Ascending aorta (tissue), 2 donors: ENCODE measurements at places on chromosomes 5 and 9.
A peak's percentile ranks its signal among the peaks of the same experiment; 100 is the strongest.

DNA sequence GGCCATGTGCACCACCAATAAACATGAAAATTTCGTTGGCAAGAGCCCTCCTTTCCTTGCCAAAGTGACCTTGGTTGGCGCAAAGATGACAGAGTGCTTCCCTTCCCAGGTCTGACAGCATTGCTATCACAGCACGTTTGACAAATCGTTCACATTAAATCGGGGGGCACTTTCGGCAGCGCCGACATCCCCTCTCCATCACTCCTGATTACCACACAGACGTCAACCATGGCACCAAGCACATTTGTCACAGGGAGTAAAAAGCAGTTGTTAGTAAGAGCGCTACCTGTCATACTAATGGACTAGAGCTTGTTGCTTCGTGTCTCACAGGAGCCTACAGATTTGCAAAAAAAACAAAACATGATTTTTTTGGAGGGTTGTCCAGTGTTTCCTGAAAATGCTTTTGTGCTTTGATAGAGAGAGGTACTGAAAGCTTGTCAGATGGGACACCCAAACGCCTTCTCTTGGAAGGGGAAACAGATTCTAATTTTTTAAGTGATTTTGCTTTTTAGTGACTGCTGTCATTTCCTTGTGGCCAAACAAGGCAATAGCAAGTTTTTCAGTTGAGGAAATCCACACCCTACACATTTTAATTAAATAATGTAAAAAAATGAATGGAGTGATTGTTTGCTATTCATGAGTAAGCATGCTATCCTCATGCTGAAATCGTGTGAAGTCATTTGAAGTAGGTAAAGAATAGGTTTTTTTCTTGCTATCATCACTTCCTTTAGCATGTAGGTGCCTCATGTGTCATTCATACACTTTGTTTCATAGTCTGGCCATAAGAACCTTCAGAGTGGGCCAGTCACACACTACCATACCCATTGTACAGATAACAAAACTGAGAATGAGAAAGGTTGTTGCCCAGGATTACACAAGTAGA, 682.8 kb upstream of the WWC1 start:
- no peak for DNase-seq

DNA sequence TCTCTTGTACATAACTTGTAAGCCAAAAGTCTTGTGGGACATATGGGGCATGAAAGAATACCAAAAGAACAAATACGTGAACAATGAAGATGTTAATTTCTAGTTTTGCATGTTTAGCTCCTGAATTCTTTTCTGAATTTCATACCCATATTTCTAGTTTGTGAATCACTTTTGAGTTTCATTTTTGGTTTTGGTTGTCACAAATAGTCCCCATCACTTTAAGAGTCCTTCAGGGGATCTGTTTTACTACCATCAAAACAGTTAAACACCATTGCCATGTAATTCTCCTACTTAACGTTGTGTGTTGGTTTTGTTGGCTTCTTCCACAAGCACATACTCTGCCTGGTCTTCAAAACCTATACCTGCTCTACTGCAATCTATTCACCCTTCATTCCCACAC, 27.0 kb downstream of the VCAN start:
- no peak for DNase-seq

- no peak for DNase-seq
Measured at GRCh38 chr9:133148199-133149129, 15.2 kb downstream of the GBGT1 start.

GRCh38 chr5:179623906-179624741, 653 bp upstream of the HNRNPH1 start:
- DNase-seq = peak; percentile 70

DNA sequence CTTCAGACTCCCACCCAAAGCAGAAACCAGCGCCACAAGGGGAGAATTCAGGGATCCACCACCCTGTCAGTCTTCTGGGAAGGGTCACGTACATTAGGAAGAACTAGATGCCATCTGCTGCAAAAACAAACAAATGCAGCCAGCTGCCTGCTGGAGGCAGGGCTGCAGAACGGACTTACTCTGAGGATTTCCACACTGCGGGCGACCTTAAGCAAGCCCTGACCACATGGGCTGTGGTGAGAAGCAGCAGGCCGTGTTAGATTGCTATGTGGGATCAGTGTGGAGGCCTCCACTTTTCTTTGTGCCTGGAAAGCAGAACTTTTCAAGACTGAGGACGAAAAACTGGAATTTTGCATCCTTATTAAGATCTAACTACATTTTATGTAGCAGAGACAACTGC, 13.4 kb upstream of the LTC4S start:
- DNase-seq = no peak

- DNase-seq = no peak
Measured at GRCh38 chr5:53575831-53576230, 15.4 kb downstream of the NDUFS4 start.
